ENCODE measurements at places on chromosomes 6 and 20.

- DNase-seq: no peak
These were observed 24.5 kb upstream of the SMIM29 start for GRCh38 chr6:34273242-34273805.

- no peak for DNase-seq
These were observed 311.4 kb downstream of the CLIC5 start for GRCh38 chr6:45704056-45704800.

DNA sequence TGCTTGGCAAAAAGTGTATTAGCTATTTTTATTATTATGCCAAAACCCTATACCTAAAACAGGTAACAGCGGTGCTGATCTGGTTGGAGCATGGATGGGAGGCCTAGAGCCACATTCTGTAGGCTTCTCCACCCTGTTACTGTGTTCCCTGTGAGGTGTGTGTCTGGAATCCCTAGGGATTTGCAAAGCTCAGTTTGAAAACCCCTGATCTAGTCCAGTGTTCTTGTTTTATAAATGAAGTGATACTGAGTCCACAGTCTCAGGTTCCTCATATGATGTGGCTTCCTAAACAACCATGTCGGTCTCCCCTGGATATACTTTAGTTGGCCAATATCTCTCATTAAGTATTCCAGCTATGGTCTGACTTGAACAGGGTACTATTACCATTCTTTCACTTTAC lies 16.3 kb downstream of the ACSS2 start:
- no peak for DNase-seq

- DNase-seq: no peak
These were observed 12.0 kb downstream of the TPX2 start for GRCh38 chr20:31751126-31751525.

GRCh38 chr6:97305414-97306066 lies 22.5 kb upstream of the MMS22L start:
- DNase-seq: no peak

DNA sequence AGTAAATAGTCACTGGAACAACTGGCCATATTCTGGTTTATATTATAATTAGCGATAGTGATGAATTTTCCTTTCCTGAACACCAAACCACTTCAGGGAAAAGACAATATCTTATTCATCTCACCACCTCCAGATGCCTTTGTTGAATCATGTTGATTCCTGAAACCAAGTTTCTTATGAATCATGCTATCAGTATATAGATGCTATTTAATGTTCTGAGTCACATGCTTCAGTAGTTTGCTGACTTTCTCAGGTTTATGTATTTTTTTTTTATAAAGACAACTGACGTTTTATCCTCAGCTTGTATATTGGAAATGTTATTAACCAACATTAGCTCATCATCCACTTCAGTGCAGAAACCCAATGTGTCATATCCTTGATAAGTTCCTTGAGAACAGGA lies 710.2 kb upstream of the POU3F2 start:
- no peak for DNase-seq

- DNase-seq: no peak
These were observed 34.7 kb downstream of the BMP2 start for GRCh38 chr20:6802227-6802626.

DNA sequence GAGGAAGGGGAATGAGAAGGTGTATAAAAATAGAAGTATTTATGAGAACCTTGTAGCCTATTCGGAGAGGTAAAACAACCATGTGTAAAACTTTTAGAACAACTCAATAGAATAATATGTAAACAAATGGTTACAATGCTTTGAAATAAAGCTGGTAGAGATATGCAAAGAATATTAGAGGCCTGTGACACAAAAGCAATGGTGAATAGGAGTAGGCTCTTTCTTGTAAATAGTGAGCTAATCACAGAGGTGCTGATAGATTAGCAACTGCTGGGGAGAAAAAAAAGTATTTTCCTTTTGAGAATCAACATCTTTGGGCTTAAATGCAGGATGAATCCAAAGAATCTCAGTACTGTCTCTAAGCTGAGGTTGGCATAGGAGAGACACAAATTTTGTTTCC lies 7.0 kb downstream of the TMEM200A start:
- DNase-seq: no peak

DNA sequence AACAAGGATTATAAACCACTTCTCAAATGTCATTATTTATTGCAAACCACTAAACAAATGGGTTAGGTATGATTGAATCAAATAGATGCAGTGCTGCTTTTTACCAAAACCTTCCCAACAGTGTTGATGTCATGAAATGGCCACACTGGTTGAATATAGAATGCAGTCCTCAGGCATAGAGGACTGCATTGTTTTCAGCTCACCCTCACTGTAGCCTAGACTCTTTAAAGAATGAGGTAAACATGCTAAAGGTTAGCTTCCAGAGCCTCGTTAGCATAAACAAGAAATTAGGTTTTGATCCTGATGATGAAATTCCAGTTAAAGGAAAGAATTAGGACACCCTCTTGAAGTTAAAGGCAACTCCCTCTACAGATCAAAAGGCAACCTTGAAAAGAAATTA lies 224.3 kb downstream of the ALDH8A1 start:
- DNase-seq: no peak

GRCh38 chr20:36331209-36331608 lies 25.1 kb downstream of the DLGAP4 start:
- no peak for DNase-seq

DNA sequence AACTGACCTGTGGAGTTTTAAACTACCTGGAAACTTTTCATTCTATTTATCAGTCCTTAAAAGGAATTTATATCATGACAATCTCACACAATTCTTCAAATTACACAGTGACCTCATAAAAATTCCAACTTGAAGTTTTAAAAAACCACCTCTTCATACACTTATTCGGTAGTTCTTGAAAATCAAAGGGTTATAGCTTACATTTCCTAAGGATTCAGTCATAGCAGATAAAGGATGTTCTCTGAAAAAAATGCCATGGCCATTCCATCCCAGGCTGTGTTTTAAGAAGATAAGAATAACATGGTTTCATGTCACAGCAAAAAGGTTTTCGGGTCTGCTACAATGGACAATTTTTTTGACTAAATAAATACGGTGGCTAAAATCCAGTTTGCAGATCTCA lies 41.2 kb downstream of the GOPC start:
- DNase-seq: no peak

- no peak for DNase-seq
These were observed 83.1 kb upstream of the TOX2 start for GRCh38 chr20:43831481-43832065.

- DNase-seq: no peak
These were observed 145.7 kb downstream of the CDH4 start for GRCh38 chr20:61397790-61398189.

DNA sequence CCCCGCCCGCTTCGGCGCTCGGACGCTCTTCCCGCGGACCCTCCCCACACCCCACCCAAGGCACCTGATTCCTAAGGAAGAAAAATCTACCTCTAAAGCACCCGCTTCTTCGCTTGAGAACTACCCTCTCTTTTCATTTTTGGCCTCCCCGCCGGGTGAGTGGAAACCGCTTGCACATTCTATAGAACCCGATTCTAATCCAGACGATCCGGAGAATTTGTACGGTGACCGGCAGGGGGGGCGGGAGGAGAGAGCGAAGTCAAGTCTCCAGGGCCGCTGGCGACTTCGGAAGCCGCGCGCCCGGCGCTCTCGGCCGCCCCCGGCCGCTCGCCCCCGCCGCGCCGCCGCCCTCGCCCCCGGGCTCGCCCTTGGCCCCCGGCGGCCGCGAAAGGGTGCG lies at the start of gene RBM24:
Gene RBM24, plus strand, starts transcription at position 262 of the 397 bp plus-strand sequence. CDS start 221 bp downstream, outside the sequence.
- no peak for DNase-seq

- no peak for DNase-seq
These were observed 384.1 kb downstream of the GRIK2 start for GRCh38 chr6:101777646-101778045.

DNA sequence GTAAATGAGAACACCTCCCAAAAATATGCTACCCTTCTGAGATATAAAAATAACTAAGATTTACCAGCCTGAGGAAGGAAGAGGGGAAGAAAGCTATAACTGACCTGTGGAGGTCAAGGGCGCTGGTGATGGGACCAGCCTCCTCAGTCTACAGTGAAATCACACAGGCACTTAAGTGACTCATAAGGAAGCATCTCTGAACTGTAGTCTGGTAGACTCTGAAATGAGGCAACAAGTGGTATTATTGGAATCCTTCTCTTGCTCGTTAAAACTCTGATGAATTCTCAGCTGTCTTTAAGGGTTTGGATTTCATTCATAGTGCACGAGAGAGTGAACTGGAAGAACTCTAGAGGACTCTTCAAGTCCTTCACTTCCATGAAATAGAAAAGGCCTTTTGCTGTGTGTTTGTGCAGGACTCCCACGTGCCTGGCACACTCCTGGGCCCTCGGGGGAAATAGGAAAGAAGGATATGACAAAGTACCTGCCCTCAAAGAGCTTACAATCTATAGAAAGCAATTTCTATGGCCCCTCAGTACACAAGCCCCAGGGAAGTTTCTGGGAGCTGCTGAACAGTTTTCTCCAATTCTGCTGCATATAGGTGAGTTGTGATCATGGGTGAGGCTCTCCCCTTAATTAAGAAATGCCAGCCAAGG lies 231.8 kb upstream of the RREB1 start:
- DNase-seq: no peak

DNA sequence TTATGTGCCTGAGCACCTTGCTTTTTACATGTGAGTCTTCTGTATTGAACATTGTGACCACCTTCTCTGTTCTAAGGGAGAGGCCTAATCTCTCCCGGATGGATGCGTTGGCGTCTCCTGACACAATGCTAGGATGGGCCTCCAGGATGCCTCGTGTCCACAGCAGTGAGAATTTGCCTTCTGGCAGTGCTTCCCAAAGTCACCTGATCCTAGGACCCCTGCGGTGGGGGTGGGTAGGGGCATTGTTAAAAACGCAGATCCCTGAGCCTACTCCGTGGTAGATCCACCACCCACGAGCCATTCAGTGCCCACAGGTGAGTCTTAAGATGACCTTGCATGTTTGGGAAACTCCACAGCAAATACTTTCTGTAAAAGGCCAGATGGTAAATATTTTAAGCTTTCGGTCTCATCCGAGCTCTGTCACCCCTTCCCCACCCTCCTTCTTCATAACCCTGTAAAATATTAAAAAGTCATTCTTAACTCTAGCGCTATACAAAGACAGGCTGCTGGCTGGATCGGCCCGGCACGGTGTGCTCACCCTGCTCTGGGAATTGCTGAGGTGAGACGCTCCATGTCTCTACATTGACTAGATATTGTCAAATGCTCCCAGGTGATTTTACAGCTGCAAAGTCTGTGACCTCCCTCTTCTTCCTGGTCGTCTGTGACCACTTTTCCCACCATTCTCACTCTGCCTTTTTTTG lies 106.7 kb upstream of the IYD start:
- DNase-seq: no peak

- DNase-seq: no peak
These were observed 292.6 kb upstream of the NT5E start for GRCh38 chr6:85157311-85157710.

- no peak for DNase-seq
These were observed 4.7 kb downstream of the WFDC5 start for GRCh38 chr20:45110301-45110700.

- DNase-seq: no peak
These were observed 5.8 kb downstream of the ABCC10 start for GRCh38 chr6:43433148-43433547.

DNA sequence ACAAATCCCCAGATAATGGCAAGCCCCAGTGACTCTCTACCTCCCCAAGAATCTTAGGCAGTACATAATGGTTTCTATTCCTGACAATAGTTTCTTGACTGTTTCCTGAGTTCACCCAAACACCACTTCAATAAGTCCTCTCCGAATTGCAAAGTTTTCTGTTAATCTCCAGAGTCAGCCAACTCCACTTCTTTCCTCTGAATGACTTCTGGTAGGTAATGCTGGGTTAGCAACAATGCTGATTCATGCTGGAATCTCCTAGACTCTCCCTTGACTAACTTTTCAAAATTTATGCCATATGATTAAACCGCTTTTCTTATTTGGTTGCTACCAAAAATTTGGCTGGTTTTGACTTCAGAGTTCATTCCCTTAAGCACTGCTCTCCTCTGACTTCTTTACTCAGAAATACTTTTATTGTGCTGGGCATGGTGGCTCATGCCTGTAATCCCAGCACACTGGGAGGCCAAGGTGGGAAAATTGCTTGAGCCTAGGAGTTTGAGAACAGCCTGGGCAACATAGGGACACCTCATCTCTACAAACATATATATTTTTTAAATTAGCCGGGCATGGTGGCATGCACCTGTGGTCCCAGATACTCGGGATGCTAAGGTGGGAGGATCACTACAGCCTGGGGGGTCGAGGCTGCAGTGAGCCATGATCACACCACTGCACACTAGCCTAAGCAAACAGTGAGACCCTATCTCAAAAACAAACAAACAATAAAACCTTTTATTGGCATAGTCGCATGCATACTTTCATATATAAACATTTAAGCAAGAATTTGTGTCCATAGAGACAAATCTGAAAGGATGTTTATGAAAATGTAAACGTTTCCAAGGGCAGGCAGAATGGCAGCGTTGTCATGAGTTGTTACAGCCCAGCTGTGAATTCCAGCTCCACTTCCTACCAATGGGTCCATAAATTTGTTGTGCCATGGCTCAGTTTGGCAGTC lies 249.3 kb upstream of the PLN start:
- no peak for DNase-seq

DNA sequence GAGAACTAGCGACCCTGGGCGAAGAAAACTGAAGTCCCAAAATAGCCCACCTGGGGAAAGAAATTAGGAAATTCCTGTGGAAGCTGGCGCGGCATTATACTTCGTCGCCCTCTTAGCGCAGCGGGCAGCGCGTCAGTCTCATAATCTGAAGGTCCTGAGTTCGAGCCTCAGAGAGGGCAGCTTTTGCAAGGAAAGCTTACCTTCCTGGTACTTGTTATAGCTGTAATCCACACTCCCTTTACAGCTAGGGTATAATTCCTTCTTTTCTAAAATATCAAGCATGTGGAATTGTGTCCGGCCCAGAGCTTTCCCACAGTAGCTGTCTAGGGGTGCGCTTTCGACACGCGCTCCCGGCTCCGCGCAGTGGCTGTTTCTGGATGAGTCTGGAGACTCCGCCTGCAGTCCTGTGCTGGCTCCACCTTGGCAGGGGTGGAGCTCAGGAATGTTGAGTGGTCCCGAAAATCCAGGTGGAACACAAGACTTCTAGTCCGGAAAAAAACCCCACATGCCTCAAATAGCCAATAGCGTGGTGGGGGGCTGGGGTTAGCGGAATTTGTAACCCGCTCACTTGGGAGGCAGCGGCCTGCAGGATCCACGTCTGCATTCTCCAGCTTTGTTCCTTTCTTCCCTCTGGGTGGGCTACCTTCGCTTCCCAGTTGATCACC lies 83.7 kb upstream of the ZNF322 start:
- no peak for DNase-seq

Data from DMS79 (cell line).